Hepatocyte (in vitro differentiated cells): ENCODE measurements at places on chromosomes 7 and 10. TPM values are rescaled to one million over a fixed set of nuclear protein-coding genes. Genes with fewer than 3 reads are reported as not detected.

The STAMBPL1 gene
- 14.8 and 20.0 TPM in 2 replicates for total RNA-seq

- H3K27ac ChIP-seq, result no peak overlapping the region
- H3K36me3 ChIP-seq, result no peaks in the 10 kb centered on the region
- no peak overlapping the region for H3K4me3 ChIP-seq
Observed at GRCh38 chr7:45711161-45711490, 137.0 kb downstream of the ADCY1 start.

GRCh38 chr10:132914732-132915131 is 27.6 kb downstream of the CFAP46 start:
- no peak overlapping the region for H3K4me3 ChIP-seq
- H3K36me3 ChIP-seq, result no peaks in the 10 kb centered on the region
- no peaks in the 10 kb centered on the region for H3K4me1 ChIP-seq
- no peak for DNase-seq
- no peaks in the 10 kb centered on the region for H3K27me3 ChIP-seq
- H3K27ac ChIP-seq, result no peak overlapping the region

GRCh38 chr7:100887516-100888290 is 1.8 kb downstream of the UFSP1 start:
- no peak overlapping the region for H3K27ac ChIP-seq
- H3K4me3 ChIP-seq, result no peak overlapping the region
- H3K27me3 ChIP-seq, result no peaks in the 10 kb centered on the region
- DNase-seq, result no peak

The C7orf33 gene
- not detected in 2 replicates for total RNA-seq

GRCh38 chr7:15757041-15758000 is 70.8 kb upstream of the MEOX2 start:
- no peaks in the 10 kb centered on the region for H3K27me3 ChIP-seq
- H3K36me3 ChIP-seq, result no peaks in the 10 kb centered on the region
- no peaks in the 10 kb centered on the region for H3K4me1 ChIP-seq
- no peak overlapping the region for H3K27ac ChIP-seq
- no peak for DNase-seq

The APBB1IP gene
- 1.1 and 1.6 TPM in 2 replicates for total RNA-seq

The DKK1 gene
- total RNA-seq, result 40.3 and 47.1 TPM in 2 replicates

DNA sequence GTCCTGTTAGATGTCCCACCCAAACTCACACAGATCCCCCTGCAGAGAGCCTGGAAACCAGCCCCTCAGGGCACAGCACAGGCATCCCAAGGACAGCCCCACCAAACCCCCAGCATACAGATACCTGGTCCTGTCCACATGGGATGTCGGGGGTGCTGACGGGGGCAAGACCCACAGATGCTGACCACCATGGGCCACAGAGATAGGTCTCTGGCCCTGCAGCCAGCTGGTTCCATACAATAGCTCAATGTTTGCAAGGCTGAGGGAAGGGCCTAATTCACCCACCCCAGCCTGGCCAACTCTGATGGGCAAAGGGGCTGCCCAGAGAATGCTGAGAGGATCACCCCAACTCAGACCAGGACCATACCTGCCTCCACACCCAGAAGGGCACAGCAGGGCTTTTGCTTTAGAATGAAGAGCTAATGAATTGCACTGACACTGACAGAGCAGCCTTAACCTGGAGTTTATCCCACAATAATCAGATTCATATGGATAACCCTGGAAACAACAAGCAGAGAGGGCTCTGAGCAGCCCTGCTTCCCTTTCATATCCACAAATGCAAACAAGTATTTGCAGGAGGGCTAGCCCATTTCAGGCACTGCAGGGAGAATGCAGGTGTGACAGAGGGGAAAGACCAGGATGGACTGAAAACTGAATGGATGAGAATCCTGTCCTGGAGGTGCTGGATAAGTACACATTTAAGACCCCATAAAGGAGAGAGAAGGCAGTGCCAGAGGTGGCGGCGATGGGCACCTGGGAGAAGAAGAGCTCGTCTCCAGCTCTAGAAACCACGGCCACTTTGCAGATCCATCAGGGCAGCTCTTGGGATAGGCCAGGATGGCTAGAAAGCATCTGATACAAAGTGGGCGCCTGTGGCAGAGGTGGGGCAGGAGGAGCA is 126.7 kb downstream of the TNS3 start:
- no peak overlapping the region for H3K4me3 ChIP-seq
- no peaks in the 10 kb centered on the region for H3K27me3 ChIP-seq
- no peaks in the 10 kb centered on the region for H3K36me3 ChIP-seq

- no peaks in the 10 kb centered on the region for H3K36me3 ChIP-seq
- no peak overlapping the region for H3K4me3 ChIP-seq
- no peaks in the 10 kb centered on the region for H3K4me1 ChIP-seq
- no peak overlapping the region for H3K27ac ChIP-seq
- no peak for DNase-seq
Observed at GRCh38 chr7:112615701-112616100, 134.9 kb downstream of the LSMEM1 start.

The GPC2 gene
- total RNA-seq, result 2.0 and 5.3 TPM in 2 replicates

DNA sequence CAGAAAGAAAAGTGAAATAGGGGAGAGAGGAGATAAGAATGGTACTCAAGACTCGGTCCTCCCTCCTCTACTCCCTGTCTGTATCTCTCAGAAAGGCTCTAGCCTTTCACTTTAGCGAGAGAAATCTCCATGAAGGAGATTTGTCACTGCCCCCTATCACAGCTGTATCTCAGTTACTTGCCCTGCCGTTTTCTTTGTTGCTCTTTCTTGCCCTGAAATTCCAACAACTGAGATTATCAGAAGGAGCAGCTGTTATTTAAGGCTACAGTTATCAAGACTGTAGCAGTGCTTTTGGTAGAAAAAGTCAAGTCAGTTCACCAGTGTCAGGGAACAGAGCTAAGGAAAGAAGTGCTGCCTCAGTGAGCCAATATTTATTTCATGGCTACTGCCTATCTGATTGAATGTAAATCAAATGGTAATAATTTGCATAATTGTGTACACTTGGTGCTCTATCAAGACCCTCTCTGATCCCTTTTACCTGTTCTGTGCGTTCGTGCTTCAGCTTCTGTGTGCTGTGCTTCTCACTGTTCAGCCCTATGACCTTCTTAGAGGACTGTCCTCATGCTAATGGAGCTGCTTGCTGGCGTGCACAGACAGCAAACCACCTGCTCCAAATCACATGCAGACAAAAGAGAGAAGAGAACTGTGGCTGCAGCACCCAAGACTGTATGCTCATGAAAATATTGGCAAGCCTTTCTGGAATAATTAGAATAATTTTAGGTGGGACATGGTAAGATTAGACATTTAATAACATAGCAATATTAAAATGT is 180.2 kb upstream of the FAM3C start:
- DNase-seq, result no peak
- H3K4me3 ChIP-seq, result no peak overlapping the region
- H3K36me3 ChIP-seq, result no peaks in the 10 kb centered on the region
- no peaks in the 10 kb centered on the region for H3K27me3 ChIP-seq
- H3K27ac ChIP-seq, result no peak overlapping the region

The ACTR3C gene
- total RNA-seq, result 17.7 and 18.6 TPM in 2 replicates

- no peak overlapping the region for H3K27ac ChIP-seq
- no peaks in the 10 kb centered on the region for H3K4me1 ChIP-seq
- DNase-seq, result no peak
- no peaks in the 10 kb centered on the region for H3K36me3 ChIP-seq
- H3K4me3 ChIP-seq, result no peak overlapping the region
Observed at GRCh38 chr7:52700349-52700748, 335.1 kb upstream of the POM121L12 start.

GRCh38 chr7:11847336-11847735 is 15.3 kb upstream of the THSD7A start:
- no peaks in the 10 kb centered on the region for H3K27me3 ChIP-seq
- no peak overlapping the region for H3K4me3 ChIP-seq
- H3K4me1 ChIP-seq, result no peaks in the 10 kb centered on the region
- H3K27ac ChIP-seq, result no peak overlapping the region

The FLNC gene
- total RNA-seq, result 32.8 and 60.7 TPM in 2 replicates

GRCh38 chr10:112279433-112279832 is 3.8 kb upstream of the TECTB start:
- H3K27ac ChIP-seq, result peak overlapping the region; percentile 81
- DNase-seq, result peak; percentile 32
- H3K4me1 ChIP-seq, result peaks cover 26% of the 10 kb centered on the region
- H3K27me3 ChIP-seq, result no peaks in the 10 kb centered on the region
- H3K36me3 ChIP-seq, result no peaks in the 10 kb centered on the region

GRCh38 chr10:100697631-100698030 is 47.8 kb upstream of the PAX2 start:
- no peak for DNase-seq
- no peak overlapping the region for H3K4me3 ChIP-seq
- H3K4me1 ChIP-seq, result no peaks in the 10 kb centered on the region
- peaks cover 45% of the 10 kb centered on the region for H3K27me3 ChIP-seq
- H3K36me3 ChIP-seq, result no peaks in the 10 kb centered on the region
- no peak overlapping the region for H3K27ac ChIP-seq

The SEMA4G gene
- 48.6 and 54.8 TPM in 2 replicates for total RNA-seq

- H3K4me3 ChIP-seq, result no peak overlapping the region
- H3K4me1 ChIP-seq, result peaks cover 14% of the 10 kb centered on the region
- H3K36me3 ChIP-seq, result no peaks in the 10 kb centered on the region
- DNase-seq, result peak; percentile 62
Observed at GRCh38 chr7:73885975-73886798, 25.2 kb downstream of the TMEM270 start.

The ODAD2 gene
- 0.40 and 0.52 TPM in 2 replicates for total RNA-seq

- H3K27ac ChIP-seq, result no peak overlapping the region
- H3K36me3 ChIP-seq, result no peaks in the 10 kb centered on the region
- no peak overlapping the region for H3K4me3 ChIP-seq
- H3K27me3 ChIP-seq, result no peaks in the 10 kb centered on the region
- DNase-seq, result no peak
Observed at GRCh38 chr7:81626008-81626407, 143.8 kb downstream of the HGF start.

DNA sequence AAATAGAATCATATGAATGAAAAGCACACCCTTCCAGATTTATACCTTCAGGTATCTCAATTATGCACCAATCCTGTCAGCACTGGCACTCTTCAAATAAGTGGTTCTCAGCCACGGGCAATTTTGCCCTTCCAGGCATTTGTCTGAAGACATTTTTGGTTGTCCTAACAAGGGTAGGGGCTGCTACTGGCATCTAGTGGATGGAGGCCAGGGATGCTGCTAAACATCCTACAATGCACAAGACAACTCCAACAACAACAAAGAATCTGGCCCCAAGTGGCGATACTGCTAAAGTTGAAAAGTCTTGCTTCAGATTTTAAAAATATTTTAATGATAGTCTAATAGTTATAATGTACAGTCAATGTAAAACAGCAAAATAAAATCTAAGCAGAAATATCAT is 16.1 kb downstream of the CCDC186 start:
- peaks cover 2% of the 10 kb centered on the region for H3K4me1 ChIP-seq
- H3K27me3 ChIP-seq, result no peaks in the 10 kb centered on the region
- H3K36me3 ChIP-seq, result no peaks in the 10 kb centered on the region
- no peak overlapping the region for H3K4me3 ChIP-seq
- DNase-seq, result no peak
- H3K27ac ChIP-seq, result no peak overlapping the region

The PTF1A gene
- total RNA-seq, result not detected in 2 replicates

DNA sequence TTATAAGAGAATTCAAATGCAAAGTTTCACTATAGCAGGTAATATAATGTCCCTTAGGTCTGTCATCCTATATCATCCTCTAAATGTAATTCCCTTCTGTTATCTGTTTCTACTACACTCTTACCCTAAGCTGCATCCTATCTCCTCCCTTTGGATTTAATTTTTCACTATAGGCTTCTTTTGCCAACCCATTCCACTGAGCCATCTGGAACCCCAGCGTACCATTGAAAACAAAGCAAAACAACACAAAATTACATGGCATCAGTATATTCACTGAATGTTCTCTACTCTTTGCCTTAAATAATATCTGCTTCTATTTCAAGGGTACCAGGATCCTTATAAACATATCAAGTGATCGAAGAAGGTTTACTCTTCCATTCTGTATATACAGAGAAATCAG is 1530.2 kb upstream of the LRRTM3 start:
- no peaks in the 10 kb centered on the region for H3K4me1 ChIP-seq
- DNase-seq, result no peak
- no peaks in the 10 kb centered on the region for H3K36me3 ChIP-seq
- no peak overlapping the region for H3K4me3 ChIP-seq
- no peak overlapping the region for H3K27ac ChIP-seq

The CPVL gene
- total RNA-seq, result 26.2 and 36.6 TPM in 2 replicates

The SDK1 gene
- 7.4 and 10.0 TPM in 2 replicates for total RNA-seq

- H3K4me3 ChIP-seq, result no peak overlapping the region
- H3K4me1 ChIP-seq, result no peaks in the 10 kb centered on the region
- H3K27me3 ChIP-seq, result no peaks in the 10 kb centered on the region
- H3K27ac ChIP-seq, result no peak overlapping the region
Observed at GRCh38 chr10:8070440-8070839, 16.0 kb downstream of the GATA3 start.

GRCh38 chr7:157032128-157032527 is 21.7 kb upstream of the MNX1 start:
- no peaks in the 10 kb centered on the region for H3K36me3 ChIP-seq
- no peak overlapping the region for H3K27ac ChIP-seq
- no peak for DNase-seq
- H3K4me3 ChIP-seq, result no peak overlapping the region
- no peaks in the 10 kb centered on the region for H3K4me1 ChIP-seq

DNA sequence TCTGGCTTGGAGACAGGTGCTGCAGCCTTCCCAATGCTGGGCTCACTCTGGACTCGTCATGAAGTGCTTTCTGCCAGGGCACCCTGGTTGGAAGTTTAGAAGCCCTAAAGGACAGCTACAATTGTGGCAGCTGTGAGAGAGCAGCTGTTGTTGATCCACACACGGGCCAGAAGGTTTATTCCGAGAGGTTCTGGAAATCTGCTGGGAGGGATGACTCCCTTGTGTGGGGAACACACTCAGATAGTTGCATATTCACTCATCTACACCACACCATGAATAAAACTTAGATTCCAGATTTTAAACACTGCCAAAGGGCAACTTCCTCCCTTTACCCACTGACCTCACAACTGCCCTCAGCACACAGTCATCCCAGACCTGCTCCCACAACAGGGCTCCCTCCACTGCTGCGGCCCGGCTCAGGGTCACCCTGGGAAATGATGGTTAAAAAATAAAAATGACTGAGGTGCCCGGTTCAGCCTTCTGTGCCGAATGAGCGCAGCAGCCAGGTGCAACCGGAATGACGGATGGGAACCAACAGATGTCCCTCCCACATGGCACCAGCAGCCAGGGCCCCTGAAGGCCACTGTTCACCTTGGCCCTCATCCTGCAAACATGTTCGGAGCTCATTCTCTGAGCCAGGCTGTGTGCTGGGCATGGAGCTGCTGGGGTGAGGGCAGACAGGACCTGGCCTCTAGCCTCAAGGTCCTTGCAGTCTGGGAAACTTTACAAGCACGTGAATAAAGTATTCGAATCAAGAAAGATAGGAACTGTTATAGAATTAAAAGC is 40.2 kb downstream of the ASB13 start:
- no peaks in the 10 kb centered on the region for H3K27me3 ChIP-seq
- peaks cover 9% of the 10 kb centered on the region for H3K4me1 ChIP-seq
- H3K36me3 ChIP-seq, result no peaks in the 10 kb centered on the region
- no peak overlapping the region for H3K27ac ChIP-seq

The ZC3HAV1L gene
- 29.0 and 29.9 TPM in 2 replicates for total RNA-seq
